ENCODE measurements at places on chromosomes 7 and 10. TPM values are rescaled to one million over a fixed set of nuclear protein-coding genes. Genes with fewer than 3 reads are reported as not detected.

- no peak for DNase-seq
Observed at GRCh38 chr7:37706804-37707203, 23.2 kb downstream of the GPR141 start.

STRIP2 gene
- total RNA-seq = 56.1 TPM

DNA sequence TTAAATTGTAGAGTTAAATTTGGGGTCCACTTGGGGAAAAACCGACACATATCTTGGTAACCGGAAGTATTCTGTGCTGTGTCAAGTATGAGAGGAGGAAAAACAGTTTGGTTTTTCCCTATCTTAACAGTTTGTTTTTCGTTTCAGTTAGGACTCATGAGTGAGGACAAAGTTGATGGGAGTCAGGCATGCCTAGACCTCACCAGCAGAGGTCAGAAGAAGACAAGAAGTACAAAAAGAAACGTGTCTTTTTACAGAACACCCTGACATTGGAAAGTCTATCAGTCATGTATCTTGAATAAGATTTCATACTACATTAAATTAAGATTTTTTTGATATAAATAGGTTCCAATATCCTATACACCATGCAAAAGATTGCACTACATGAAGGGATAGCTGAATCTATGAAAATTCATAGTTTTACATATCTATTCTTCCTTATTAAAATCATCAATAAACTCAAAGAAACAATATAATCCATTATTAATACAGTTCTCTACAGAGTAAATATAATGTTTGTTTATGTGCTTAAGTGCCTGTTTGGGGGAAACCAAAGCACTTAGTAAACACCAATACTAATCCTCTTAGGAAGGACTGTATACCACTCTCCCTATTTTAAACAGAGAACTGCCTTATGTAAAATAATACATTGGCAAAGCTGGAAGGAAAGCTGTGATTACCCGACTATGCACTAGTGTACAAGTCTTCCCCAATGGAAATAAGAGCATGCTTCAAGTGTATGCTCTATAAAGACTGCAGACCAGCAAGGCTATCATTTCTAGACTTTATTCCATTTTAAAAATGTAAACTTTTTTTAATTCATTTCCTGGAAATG, 95.6 kb downstream of the USP6NL start:
- DNase-seq = peak; percentile 63

TMEM26 gene
- total RNA-seq = not detected

GRCh38 chr10:5199398-5199797, 2.8 kb downstream of the AKR1C4 start:
- no peak for DNase-seq

GRCh38 chr7:5218564-5219360, 28.7 kb downstream of the WIPI2 start:
- DNase-seq = no peak

DNA sequence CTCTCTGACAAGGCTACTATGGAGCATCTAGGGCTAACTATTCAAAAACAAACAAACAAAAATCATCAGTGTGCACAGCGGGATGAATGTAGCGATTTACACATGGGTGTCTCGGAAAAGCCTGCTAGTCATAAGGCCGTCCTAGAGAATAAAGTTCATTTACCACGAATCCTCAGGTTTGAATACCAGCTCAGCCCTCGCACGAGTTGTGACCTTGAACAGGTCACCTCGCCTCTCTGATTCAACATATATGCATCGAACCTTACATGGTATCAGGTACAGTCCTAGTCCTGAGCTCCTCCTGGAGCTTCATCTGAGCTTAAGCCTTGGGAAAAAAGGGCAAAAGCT, 572 bp downstream of the ATP5MF start:
- DNase-seq = peak; percentile 17

Measured in activated CD4-positive, alpha-beta memory T cell treated with anti-CD3 and anti-CD28 coated beads for 36 hours (primary cell).